ENCODE measurements at places on chromosomes 12 and 14. TPM values are rescaled to one million over a fixed set of nuclear protein-coding genes. Genes with fewer than 3 reads are reported as not detected.

Gene PTGES3
- total RNA-seq = 27.4 TPM

DNA sequence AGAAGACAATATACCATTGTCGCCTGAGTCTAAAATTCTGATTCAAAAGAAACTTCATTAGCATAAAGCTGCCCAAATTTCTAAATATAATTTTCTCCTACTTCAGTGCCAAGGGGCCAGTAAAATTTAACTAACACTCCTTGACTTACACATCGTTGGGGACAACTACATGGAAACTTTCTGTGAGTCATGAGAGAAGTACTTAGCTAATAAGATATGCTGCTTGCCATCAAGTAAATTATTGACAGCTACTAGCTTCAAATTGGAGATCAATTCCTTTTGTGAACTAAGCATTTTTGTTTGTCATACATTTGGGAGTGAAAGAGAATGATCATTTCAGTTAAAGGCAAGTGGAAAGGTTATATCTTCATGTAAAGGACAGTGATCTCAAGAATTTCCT is 373.3 kb downstream of the MDGA2 start:
- no peaks in the 10 kb centered on the region for H3K36me3 ChIP-seq
- H3K27me3 ChIP-seq = no peaks in the 10 kb centered on the region
- H3K27ac ChIP-seq = no peak overlapping the region
- H3K4me1 ChIP-seq = no peaks in the 10 kb centered on the region

- H3K36me3 ChIP-seq = no peaks in the 10 kb centered on the region
- H3K4me1 ChIP-seq = peaks cover 68% of the 10 kb centered on the region
- no peaks in the 10 kb centered on the region for H3K27me3 ChIP-seq
- H3K4me3 ChIP-seq = no peak overlapping the region
- H3K27ac ChIP-seq = peak overlapping the region; percentile 81
These were observed 8.1 kb downstream of the BCL7A start for GRCh38 chr12:122029620-122030423.

GRCh38 chr12:43586646-43587245 is 34.7 kb upstream of the ADAMTS20 start:
- H3K36me3 ChIP-seq = no peaks in the 10 kb centered on the region
- no peaks in the 10 kb centered on the region for H3K4me1 ChIP-seq
- H3K27ac ChIP-seq = no peak overlapping the region
- no peak for DNase-seq
- no peaks in the 10 kb centered on the region for H3K27me3 ChIP-seq

DNA sequence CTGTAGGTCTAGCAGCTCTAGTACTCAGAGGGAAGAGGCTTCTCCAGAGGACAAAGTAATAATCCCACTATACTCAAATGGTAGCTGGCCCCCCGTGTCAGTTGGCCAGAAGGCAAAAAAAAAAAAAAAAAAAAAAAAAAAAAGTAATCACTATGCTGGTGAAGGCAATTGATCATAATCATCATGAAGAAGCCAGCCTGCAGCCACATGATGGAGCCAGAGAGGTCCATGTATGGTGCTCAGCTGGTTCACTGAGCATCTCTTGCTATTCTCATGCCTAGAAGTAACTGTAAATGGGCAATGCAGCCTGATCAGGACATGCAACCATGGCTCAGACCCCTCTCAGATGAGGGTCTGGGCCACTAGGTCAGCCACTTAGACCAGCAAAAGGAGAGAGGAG is 378.8 kb downstream of the MED13L start:
- H3K4me3 ChIP-seq = no peak overlapping the region
- no peaks in the 10 kb centered on the region for H3K36me3 ChIP-seq
- no peak for DNase-seq
- H3K27ac ChIP-seq = no peak overlapping the region
- H3K4me1 ChIP-seq = no peaks in the 10 kb centered on the region
- H3K27me3 ChIP-seq = no peaks in the 10 kb centered on the region

DNA sequence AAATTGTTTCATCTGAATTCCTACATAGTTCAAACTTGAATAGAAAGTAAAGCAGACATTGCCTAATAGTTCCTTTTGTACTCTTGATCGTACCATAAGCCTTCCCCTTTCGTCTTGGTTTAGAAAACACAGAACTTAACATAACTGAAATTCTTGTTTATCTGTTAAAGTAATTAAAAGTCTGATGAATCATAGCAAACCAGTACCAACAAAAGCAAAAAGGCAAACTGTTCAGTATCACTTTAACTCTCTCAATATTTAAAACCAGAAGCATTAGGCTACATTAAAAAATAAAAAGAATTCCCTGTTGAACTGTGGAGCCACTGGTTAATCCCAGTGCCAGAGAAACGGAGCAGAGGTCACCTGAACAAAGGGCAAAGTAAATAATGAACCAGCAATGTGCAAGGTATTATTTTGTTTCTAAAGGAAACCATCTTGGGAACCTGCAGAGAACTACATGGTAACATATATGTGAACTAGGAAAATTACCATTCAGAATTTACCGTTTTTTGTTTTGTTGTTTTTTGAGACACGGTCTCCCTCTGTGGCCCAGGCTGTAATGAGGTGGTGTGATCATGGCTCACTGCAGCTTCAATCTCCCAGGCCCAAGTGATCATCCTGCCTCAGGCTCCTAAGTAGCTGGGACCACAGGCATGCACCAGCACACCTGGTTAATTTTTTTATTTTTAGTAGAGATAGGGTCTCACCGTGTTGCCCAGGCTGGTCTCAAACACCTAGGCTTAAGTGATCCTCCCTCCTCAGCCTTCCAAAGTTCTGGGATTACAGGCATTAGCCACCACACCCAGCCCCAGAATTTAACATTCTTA is 17.1 kb upstream of the HIGD1C start:
- DNase-seq = no peak
- H3K36me3 ChIP-seq = no peaks in the 10 kb centered on the region
- peak overlapping the region; percentile 32 for H3K27ac ChIP-seq
- H3K27me3 ChIP-seq = no peaks in the 10 kb centered on the region
- H3K4me3 ChIP-seq = no peak overlapping the region

DNA sequence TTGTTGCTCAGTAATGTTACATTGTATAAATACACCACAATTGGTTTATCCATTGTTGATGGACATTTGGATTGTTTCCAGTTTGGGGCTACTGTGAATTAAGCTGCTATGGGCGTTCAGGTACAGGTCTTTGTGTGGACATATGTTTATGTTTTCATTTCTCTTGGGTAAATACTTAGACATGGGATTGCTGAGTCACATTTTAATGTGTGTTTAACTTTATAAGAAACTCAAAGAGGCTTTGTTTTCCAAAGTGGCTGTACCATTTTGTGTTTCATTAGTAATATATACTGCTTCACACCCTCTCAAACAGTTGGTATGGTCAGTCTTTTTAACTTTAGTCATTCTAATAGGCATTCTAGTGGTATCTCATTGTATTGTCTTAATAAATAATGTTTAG is 225.0 kb downstream of the SPTSSA start:
- no peaks in the 10 kb centered on the region for H3K36me3 ChIP-seq
- H3K4me3 ChIP-seq = no peak overlapping the region
- no peaks in the 10 kb centered on the region for H3K27me3 ChIP-seq
- no peak for DNase-seq
- H3K4me1 ChIP-seq = no peaks in the 10 kb centered on the region

- peak overlapping the region; percentile 23 for H3K27ac ChIP-seq
- H3K36me3 ChIP-seq = no peaks in the 10 kb centered on the region
- H3K4me1 ChIP-seq = peaks cover 5% of the 10 kb centered on the region
- no peak for DNase-seq
These were observed 2.5 kb downstream of the PTPN6 start for GRCh38 chr12:6953442-6954315.
